ENCODE measurements at places on chromosomes 7 and 10.

- DNase-seq, result peak; percentile 59
Measured at GRCh38 chr10:101012525-101013364, 13.1 kb downstream of the LZTS2 start.

GRCh38 chr7:156896388-156897022 lies 3.5 kb upstream of the LMBR1 start:
- DNase-seq, result no peak

- DNase-seq, result no peak
Measured at GRCh38 chr7:8018961-8019360, 50.4 kb downstream of the GLCCI1 start.

DNA sequence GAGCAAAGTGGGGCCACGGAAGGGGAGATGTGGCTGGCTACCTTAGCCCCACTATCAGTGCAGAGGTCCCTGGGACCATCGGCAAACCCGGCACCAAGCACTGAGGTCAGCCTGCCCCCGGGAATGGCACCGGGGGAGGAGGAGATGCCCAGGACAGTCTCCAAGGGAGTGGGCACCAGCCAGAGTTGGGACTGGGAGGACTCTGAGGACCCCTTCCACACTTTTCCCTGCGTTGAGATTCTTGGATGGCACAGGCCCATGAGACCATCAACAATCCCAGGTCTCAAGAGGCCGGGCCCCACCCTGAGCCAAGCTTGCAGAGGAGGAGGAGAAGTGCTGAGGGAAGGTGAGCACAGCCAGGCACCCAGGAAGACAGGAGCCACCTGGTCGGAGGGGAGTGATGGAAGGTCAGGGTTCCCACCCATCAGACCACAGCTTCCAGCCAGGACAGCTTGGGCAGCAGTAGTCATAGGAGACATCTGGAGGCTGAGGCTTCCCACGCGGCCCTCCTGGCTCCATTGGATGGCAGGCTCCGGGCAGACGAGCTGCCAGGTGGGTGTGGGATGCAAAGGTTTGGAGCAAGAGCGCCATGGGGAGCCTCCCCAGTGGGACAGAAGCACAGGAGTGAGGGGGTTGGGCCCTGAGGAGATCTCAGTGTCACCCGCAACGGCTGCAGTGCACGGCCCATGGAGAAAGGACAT lies 2.6 kb upstream of the OPN4 start:
- no peak for DNase-seq

- DNase-seq, result no peak
Measured at GRCh38 chr7:138032186-138032585, 30.3 kb upstream of the CREB3L2 start.

DNA sequence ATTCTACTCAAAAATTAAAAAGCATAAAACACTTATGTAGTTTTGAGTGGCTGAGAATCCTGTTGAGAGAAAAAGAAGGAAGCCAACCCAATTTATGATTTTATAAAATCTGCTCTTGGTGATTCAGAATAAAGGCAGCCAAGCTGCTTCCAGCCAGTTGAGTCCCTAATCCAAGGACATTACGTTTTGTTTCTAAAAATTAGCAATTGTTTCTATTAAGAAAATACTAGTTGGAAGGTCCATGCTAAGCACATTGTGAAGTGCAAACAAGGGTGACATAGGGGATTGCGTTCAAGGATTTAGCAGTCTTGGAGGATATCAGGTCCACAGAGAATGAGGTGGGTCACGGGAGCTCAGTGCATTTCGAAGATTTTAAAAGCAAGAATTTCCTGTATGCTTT lies 987.7 kb downstream of the TYW1 start:
- DNase-seq, result no peak

GRCh38 chr10:74419958-74420375 lies 268.9 kb downstream of the ADK start:
- DNase-seq, result no peak

GRCh38 chr10:6072215-6072934 lies 10.2 kb upstream of the IL2RA start:
- no peak for DNase-seq

- DNase-seq, result no peak
Measured at GRCh38 chr10:98338896-98339295, 70.9 kb upstream of the LOXL4 start.

DNA sequence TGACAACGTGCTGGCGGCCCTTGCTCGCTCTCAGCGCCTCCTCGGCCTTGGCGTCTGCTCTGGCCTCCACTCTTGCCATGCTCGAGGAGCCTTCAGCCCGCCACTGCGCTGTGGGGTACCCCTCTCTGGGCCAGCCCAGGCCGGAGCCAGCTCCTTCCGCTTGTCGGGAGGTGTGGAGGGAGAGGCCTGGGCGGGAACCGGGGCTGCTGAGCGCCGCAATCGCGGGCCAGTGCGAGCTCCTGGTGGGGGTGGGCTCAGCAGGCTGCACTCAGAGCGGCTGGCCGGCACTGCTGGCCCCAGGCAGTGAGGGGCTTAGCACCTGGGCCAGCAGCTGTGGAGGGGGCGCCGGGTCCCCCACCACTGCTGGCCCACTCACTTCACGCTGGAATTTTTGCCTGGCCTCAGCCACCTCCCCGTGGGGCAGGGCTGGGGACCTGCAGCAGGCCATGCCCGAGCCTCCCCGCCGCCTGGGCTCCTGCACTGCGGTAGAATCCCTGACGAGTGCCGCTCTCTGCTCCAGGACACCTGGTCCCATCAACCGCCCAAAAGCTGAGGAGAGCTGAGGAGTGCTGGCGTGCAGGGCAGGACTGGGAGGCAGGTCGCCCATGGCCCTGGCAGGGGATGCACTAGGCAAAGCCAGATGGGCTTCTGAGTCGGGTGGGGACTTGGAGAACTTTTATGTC lies 372.2 kb upstream of the NRG3 start:
- no peak for DNase-seq
